Activated naive CD4-positive, alpha-beta T cell treated with anti-CD3 and anti-CD28 coated beads, Interleukin-2, amount 50 U/mL, for 72 hours (primary cell): ENCODE measurements at places on chromosomes 6 and 20.
A peak's percentile ranks its signal among the peaks of the same experiment; 100 is the strongest.

DNA sequence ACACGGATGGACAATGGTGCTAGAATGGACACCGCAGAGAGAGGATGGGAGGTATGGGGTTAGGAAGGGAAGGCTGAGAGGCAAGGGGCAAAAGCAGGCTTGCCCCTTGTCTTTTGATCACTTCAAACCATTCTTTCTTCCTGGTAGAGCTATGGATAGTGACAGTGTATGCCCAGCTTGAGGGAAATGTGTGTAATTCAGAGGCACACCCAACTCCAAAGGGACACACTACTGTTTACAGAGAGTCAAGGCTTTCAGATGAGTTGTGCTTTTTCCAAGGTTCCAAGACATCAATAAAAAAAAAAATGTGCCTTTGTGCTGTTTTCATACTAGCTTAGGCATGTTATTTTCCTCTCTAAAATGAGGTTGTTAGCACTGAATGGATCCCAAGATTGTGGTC, 185.0 kb downstream of the MCHR2 start:
- DNase-seq, result no peak

GRCh38 chr20:24297993-24298392, 171.4 kb upstream of the SYNDIG1 start:
- DNase-seq, result no peak

- DNase-seq, result peak; percentile 72
These were observed at the start of gene FAM184A for GRCh38 chr6:119078376-119079282. FAM184A (minus strand) TSS chr6:119078664; CDS start chr6:119078299, 365 bp downstream.

GRCh38 chr20:21521596-21522480, 8.0 kb upstream of the NKX2-2 start:
- no peak for DNase-seq

DNA sequence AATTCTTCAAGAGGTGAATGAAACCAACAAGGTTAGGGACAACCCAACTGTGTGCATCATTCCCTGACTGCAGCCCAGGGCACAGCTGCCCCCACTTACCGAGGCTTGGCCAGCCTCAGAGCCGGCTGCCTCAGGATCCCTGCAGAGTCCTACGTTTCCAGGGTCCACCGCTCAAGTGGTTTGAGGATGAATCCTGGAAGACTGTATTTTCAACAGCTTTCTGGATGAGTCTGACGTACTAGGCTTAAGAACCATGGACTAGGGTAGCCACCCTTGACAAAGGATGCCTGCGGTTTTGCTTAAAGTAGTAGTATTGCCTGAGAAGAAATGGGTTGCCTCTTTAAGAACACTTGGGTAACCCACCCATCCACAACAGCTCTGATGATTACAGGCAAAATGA, 101.4 kb downstream of the FOXC1 start:
- no peak for DNase-seq

GRCh38 chr6:15956205-15957106, 172.4 kb upstream of the MYLIP start:
- no peak for DNase-seq

DNA sequence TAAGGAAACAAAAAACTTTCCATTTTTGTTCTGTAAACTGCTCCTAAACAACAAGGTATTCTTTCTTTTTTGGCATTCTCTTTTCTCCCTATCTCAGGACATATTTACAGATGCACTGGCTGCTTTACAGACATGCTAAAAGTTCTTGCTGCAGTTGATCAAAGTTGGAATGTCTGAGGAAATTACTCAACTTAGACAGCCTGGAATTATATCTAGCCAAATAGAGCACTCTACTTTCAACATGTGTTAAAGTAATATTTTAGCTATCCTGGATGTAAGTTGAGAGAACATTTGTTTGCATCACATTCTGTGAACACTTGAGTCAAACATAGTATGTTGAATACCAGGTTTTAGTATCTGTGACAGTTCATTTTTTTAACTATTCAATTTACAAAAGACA, 24.8 kb downstream of the TASP1 start:
- no peak for DNase-seq

DNA sequence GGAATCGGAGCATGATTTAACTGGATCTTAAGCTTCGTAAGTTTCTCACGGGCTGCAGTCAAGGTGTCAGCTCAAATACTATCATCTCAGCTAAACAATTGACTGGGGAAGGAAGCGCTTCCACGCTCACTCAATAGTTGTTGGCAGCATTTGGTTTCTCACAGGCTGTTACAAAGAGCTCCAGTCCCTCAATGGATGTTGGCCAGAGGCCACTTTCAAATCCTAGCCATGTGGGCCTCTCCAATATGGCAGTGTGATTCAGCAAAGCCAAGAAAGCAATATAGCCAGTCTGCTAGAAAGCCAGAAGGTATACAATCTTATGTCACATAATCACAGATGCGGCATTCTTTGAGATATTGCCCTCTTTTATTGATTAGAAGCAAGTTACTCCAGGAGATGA, 98.3 kb upstream of the PHACTR1 start:
- no peak for DNase-seq

GRCh38 chr6:109449064-109449794, 6.3 kb downstream of the MICAL1 start:
- DNase-seq, result no peak

- DNase-seq, result no peak
These were observed 103.5 kb downstream of the DACT2 start for GRCh38 chr6:168216117-168216516.

DNA sequence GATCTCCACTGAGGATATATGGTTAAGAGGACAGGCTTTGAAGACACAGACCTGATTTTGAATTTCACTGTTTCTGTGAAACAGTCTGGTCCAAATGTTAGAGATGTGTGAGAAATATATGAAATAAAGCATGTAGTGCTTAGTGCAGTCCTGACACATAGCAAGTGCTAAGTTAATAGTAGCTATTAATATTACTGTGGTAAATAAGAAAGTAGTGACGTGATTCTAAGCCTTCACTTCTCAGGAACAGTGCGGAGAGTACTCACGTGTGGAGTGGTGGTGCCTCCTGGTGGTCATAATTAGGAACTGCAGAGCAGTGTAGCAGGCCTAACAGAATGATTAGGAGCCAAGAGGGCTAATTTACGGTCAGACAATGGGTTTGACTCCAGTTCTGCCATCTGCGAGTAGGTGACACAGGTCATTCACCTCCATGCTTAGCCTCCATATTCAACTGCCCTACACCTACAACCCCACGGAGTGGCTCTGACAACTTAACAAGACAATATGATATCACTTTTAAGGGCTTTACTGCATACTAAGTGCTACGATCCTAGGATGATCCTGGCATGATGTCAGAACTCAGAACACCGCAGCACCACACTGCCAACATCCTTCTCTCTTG, 106.2 kb downstream of the JPH2 start:
- peak; percentile 76 for DNase-seq

- no peak for DNase-seq
These were observed 5.3 kb upstream of the HSPA1B start for GRCh38 chr6:31822036-31822821.

DNA sequence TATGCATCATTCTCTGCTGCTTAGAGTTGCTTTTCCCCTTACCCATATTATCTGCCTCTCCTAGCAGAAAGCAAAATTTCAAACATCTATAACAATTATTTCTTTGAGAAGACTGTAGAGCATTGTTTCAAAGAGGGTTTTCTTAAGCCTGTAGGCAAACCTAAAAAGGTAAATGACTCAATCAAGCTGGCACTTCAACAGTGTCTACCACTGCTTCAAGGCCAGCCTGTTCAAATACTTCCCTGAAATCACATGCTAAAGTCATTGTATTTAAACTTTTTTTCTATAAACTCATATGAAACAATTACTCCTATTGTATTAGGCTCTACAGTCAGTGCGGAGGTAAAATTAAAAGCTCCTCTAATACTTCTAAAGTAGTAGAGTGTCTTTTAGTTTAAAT, 87.1 kb downstream of the OGFRL1 start:
- no peak for DNase-seq

DNA sequence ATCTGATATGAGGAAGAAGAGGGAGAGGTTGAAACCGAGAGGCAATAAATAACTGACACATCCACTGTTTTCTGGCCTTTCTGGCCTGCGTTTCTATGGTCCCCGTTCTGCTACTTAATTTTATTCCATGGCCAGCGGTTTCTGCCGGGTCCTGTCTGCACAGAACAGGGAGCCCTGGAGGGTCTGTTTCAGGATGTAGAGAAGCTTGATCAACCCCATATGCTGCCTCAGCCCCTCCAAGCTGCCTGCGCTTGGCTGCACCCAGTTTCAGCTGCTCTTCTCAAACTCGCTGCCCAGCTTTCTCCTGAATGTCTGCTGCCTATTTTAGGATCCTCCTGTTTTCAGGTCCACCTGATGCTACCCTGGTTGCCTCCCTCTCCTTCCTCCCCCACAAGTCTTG, 18.5 kb upstream of the PACSIN1 start:
- DNase-seq, result no peak

DNA sequence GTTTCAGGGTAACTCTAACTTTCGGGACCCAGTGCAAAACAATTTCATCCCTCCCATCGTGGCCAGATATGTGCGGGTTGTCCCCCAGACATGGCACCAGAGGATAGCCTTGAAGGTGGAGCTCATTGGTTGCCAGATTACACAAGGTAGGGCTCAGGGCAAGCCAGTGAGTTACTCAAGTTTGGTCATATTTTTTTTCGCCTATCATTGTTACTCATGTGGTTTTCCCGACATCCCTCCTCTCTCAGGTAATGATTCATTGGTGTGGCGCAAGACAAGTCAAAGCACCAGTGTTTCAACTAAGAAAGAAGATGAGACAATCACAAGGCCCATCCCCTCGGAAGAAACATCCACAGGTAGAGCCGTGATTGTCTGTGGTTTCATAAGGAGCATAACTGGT, 58.2 kb downstream of the DCBLD1 start:
- no peak for DNase-seq

- no peak for DNase-seq
These were observed 167.6 kb downstream of the THBS2 start for GRCh38 chr6:169086020-169086419.

GRCh38 chr6:1250489-1251197, 61.3 kb upstream of the FOXQ1 start:
- DNase-seq, result no peak

DNA sequence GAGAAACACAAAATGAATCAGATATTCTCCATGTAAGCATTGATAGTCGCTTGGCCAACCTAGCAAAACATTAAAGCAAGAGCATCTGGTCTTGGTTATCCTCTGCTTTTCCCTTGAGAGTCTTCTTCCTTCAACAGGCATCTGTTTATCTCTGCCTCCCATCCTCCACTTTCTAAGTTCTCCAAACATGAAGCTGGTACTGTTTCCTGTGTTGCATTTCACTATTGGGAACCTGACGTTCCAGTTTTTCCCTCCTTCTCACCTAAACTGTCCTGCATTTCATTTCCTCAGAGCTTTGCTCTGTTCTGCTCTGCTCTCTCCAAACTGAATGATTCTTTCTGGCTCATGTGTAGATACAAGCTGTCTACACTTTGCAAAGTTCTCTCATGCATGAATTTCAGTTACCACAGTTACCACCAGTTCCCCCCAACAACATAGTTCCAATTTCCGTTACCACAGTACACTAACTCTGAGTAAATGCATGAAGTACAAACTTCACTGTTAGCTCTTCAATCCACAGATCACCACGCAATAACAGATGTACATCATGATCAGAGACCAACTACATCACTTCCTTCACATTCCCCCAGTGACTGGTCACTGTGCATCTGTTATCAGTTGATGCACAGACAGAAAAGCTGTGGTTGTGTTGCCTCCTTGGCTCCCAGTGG, 86.7 kb upstream of the F13A1 start:
- DNase-seq, result no peak

- DNase-seq, result no peak
These were observed 20.3 kb upstream of the GTF3C6 start for GRCh38 chr6:110938171-110938570.

DNA sequence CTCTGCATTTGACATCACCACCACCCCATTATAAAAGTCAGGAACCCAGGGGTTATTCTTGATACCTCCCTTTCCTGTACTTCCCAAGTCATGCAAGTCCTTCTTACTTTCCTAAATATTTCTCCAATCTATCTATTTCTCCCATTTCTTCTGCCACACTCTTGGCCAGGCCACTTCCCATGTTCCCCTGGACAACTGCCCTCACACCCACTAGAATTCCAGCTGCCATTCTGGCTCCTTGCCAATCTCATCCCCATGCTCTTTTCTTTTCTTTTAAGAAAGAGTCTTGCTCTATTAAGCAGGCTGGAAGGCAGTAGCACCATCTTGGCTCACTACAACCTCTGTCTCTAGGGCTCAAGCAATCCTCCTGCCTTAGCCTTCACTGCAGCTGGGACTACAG, 15.2 kb downstream of the DEFB132 start:
- DNase-seq, result no peak

- DNase-seq, result no peak
These were observed 15.4 kb downstream of the ENPP3 start for GRCh38 chr6:131652472-131652871.

GRCh38 chr6:135231469-135231844, 50.3 kb downstream of the MYB start:
- DNase-seq, result no peak

DNA sequence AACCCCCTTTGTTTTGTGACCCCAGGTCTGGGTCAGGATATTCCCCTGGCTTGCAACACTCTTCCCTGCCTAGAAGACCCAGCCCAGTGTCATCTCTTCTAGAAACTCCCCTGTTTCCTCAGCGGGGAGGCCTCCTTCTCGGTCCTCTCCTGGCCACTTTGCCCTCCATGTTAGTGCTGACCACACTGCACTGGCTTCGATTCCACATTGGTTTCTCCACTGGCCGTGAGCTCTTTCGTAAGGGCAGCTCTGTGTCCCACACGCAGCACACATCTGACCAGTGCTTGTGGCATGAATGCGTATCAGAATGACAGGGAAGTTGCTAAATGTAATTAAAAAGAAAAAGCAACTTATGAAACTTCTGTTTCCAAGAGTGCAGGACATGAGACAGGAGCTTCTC, 49.4 kb upstream of the FNDC1 start:
- DNase-seq, result no peak

GRCh38 chr6:28816909-28817807, 106.6 kb downstream of the TRIM27 start:
- DNase-seq, result no peak

DNA sequence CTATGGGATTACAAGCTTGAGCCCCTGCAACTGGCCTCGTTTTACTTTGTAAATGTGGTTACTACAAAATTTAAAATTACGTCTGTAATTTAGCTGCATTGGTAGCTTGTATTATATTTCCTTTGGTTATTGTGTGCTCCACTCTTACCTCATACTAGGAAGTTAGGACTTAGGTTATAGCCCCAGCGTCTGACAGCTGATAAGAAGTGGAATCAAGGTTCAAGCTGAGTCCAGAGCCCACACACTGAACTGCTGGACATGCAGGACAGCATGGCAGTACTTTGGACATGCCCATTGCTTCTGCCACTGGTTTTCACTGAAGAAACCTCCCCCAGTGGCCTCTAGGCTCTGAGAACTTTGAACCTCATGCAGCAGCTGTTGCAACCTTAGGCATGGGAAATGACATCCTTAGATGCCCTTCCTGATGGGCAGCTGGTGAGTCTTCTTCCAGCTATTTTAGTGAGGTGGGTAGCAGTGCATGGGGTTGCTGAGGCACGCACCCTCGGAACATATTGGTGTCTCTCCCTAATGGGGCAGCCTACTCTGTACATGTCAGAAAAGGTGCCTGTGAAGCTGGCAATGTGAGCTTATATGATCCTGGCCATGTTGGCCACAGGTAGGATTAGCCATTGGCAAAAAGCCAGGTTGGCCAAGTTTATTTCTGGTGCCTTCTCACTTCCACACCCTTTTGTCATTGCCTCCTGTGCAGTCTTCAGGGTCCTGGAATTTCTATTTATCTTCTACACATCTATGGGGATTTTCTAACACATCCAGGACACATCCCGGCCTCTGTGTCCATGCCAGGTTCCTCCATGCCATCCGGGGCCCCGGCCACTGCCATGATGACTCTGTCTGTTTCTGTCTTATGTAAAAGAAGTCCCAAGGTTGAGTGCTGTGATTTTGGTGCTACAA, 85.3 kb downstream of the CDS2 start:
- no peak for DNase-seq
